ENCODE measurements at places on chromosomes 12 and 14.

GRCh38 chr14:32813401-32813800, 125.3 kb upstream of the NPAS3 start:
- DNase-seq = no peak

GRCh38 chr12:125065919-125066570, 810 bp downstream of the AACS start:
- no peak for DNase-seq

GRCh38 chr12:75831402-75831801, 200.2 kb downstream of the PHLDA1 start:
- DNase-seq = no peak

GRCh38 chr12:124085419-124086296, 112.6 kb downstream of the ZNF664 start:
- no peak for DNase-seq
